ENCODE measurements at places on chromosomes 5 and 9.

DNA sequence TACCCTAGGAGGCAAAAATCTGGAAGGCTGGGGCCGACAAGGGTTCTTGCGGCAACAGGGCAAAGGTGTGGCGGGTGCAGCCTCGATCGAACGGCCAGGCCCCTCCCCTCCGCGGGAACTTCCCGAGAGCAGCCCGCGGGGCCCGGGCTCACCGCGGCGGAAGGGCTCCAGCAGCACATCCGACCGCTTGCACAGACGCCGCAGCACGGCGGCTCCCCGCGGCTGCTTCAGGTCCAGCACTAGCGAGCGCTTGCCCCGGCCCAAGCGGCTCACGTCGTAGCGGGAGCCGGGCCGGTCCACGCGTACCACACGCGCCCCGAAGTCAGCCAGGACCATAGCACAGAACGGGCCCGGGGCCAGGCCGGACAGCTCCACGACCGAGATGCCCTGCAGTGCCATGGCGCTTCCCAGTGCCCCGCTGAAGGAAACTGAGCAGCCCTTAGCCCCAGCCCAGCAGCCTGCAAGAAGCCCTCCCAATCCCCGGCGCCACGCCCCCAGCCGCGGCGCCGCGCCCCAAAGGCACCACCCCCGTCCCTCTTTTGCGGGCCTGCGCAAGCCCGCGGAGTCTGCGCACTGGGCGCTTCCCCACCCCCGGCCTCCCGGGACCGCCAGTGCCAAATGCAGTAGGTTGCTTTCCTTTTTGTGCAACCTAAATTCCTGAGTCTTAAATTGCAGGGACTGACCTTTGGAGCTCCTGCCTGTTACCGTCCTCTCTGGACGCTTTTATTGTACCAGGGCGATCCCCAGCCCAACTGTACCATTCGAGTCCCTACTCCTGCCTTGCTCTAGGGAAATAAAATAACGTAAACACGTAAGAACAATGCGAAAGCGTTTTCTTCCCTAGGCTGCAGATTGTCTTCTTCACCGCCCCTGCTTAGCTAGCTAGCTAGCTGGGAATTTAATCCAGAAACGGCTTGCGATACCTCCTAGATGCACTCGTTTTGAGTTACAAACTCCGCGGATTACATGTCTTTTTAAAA is at the start of gene AMACR:
AMACR (minus strand) TSS at position 430 of the 980 bp plus-strand sequence; CDS start at position 399, 31 bp downstream.
- DNase-seq: peak; percentile 95

DNA sequence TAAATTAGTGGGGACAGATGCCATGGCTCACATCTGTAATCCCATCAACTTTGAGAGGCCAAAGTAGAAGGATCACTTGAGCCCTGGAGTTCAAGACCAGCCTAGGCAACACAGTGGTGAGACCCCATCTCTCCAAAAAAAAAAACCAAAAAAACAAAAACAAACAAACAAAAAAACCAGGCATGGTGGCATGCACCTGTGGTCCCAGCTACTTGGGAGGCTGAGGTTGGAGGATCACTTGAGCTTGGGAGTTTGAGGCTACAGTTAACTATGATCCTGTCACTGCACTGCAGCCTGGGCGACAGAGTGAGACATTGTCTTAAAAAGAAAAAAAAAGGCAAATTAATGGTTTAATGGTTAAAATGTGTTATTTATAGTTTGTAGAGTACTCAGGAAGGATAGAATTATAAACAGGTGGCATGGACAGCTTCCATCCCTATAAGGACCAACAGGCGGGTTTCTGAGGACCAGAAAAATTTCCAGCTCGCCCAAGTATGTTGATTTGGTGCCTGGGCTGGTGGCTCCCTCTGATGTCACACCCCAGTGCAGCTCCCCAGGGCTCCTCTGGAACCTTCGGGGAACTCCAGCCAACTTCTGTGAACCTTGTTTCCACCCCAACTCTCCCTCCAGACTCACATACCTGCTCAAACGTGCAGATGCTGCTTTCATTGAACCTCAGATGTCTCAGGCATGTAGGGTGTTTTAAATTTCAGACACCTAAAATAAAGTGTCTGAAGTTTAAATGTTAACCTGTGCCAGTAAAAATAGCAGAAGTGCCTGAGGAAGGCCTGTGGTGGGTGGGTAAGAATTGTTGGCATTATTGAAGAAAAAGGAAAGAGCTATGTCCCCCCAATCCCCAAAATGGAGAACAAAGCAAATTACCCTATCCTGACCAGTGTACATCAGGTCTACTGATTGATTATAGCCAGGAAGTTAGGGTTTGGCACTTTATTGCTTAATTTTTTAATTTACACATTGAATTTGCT is 69.0 kb downstream of the TRIO start:
- DNase-seq: no peak

DNA sequence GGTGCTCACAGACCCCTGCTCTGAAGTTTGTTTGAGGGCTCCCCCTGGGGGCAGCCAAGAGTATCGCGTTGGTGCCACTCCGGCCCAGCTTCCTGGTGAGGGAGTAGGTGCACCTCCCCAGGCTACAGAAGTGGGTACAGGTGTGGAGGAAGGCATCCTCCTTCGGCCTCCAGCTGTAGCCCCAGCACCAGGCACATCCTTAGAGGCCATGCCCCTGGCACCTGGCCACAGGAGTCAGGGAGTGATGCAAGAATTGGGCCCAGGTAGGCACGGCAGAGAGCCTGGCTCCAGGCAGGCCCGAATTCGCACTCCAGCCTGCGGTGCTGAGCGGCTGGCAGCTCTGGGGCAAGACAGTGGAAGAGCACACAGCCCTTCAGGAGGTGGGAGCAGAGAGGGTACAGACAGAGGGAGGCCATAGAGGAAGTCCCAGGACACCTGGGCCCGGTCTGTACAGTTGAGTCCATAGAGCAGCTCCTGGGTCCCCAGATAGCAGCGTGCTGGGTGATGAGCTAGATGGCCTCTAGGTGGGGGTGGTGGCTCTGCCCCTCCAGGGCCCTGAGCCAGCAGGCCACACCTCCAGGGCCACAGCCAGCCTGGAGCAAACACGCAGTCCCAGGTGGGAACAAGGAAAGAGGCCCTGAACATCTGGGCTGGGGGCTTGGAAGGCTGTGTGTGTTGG is 2.4 kb downstream of the SAPCD2 start:
- peak; percentile 82 for DNase-seq

- DNase-seq: no peak
Measured at GRCh38 chr5:162514116-162514515, 446.5 kb downstream of the GABRG2 start.

- no peak for DNase-seq
Measured at GRCh38 chr9:131500377-131500776, 2.3 kb upstream of the POMT1 start.

- DNase-seq: no peak
Measured at GRCh38 chr5:14256026-14256690, 113.0 kb downstream of the TRIO start.

DNA sequence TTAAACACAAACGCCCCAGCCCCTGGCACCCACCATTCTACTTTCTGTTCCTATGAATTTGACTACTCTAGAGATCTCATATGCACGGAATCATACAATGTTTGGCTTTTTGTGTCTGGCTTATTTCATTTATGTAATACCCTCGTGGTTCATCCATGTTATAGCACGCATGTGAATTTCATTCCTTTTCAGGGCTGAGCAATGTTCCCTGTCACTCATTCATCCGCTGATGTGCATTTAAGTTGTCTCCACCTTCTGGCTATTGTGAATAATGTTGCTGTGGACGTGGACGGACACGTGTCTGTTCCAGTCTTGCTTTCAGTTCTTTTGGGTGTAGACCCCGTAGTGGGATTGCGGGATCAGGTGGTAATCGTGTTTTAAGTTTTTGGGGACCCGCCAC is 79.9 kb upstream of the BARHL1 start:
- no peak for DNase-seq

DNA sequence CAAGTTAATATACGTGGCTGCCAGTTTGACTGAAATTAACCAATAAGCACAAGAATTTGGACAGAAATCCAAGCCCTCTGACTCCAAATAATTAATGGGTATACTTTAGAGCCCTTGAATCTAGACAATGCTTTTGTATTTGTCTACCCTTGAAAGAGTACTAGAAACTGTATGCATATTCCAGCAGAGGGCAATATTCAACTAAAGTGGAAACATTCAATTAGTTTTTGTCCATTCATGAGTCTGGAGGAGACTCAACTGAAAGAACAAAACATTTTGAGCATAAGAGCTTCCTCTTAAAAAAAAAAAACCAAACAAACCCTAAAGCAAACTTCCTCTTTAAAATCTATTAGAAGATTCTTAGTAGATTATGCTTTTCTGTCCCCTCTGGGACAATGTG is 157.8 kb downstream of the ARHGEF28 start:
- DNase-seq: no peak

DNA sequence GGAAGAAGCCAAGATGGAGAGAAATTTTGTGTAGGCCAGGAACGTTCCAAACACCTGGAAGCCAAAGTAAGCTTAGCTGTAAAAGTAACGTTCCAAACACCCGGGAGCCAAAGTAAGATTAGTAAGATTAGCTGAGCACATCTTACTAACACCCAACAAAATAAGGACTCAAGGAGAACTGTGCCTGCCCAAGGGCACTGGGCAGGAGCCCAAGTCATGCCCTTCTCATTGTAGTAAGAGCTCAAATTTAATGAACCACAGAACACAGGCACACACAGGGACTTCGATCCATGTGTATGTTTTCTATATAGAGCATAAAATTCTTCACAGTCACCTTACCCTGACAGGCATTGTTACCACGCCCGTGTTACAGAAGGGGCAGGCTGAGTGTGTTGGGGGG is 36.1 kb upstream of the NXNL2 start:
- DNase-seq: no peak

DNA sequence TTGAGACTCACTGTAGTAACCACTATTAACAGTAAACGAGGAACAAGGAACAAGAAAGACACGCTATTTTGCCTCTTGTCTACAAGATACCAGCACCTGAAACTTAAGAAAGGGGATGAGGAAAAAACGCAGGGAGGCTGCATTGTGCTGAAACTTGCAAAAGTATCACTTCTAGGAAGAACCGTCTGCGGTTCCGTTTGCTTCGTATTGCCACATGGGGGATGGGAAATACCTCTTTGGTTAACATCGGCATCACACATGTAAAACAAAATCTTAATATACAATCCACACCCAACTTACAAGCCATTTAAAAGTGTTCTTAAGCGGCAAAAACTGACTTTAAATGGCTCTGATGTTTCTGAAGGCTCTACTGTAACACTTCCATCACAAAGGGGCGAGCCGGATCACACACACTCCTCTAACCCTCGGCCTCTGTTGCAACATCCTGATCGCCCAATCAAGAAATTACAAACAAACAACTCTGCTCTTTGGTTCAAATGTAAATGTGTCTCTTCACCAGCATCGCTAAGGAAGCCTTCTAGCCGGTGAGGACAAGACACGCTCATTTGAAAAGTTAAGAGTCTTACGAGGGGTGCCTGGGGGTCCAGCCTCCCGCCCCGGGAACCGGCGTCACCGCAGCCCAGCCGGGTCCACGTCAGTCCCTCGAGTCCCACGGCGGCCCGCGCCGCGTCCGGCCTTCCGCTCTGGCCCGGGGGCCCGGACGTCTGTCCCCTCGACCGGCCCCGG is 621 bp downstream of the SEC16A start:
- DNase-seq: no peak

DNA sequence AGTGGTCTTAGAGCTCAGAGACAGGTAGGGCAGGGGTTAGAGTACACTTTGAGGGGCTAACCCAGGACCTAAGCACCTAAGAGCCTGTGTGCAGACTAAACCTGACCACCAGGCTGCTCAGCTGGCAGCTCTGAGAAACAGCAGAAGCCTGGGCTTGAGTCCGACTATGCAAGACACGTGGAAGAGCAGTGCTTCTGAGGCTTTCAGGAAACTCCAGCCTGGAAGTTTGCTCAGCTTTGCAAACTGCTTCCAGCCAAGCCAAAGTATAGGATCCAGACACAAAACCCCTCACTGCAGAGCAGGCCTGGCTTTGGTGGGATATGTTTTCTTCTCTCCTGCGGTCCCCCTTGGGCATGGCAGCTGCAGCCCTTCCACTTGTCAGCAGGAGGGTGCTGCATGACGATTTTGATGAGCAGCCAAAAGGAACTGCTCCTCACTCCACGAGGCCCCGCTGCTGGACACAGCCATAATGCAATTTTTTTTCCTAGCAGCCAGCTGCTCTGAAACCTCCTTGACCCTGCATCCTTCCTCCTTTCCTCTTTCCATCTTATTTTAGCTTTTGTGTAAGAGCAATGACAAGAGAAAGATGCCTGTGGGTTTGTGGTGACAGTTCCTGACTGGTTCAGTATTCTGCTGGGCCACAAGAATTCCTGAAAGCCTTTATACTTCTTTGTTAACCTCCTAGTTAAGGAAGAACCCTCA is 123.1 kb downstream of the LIFR start:
- no peak for DNase-seq

DNA sequence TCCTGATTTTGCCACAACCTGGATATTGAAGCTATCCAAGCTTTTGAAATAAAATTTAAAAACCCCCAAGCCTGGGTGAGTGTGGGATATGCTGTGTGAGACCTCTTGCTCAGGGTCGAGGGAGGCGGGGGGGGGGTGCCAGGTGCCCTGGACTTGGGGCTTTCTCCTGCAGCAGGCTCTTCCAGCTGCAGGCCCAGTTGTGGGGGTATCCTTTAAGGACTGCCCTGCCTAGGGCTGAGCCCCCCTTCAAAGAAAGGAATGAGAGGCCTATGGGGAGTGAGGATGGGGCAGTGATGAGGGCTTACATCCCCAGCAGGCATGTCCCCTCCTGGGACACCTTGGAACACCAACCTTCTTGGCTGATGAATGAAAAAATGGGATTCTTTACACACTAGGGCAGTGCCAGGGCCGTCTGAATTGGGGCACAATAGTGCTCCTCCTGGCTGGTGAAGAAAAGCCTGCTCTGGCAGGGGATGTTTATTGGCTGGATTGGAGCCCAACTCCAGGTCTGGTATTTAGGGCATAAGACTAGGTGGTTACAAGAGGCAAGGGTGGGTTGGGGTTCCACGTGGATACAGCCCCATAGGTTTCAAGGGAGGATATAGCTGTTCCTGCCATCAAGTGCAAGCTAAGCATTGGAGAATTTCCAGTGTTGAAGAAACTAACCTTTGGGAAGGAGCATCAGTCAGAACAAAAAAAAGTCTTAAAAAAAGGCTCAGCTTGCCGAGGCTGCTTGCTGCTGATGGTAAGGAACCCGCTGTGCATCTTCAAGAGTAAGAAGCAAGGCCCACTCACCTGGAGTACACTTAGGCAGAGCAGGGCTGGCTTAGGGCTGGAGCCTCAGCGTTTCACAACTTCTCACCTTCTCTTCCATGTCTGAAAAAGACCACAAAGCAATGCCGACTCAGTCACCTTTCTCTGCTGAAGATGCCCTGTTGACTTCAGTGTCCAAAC is 7.0 kb downstream of the HNRNPAB start:
- DNase-seq: no peak

GRCh38 chr9:89525446-89526374 is 27.8 kb upstream of the SEMA4D start:
- no peak for DNase-seq

Data from nephron progenitor cell (in vitro differentiated cells).